GM23338 (cell line): ENCODE measurements at places on chromosomes 6 and 20. TPM values are rescaled to one million over a fixed set of nuclear protein-coding genes. Genes with fewer than 3 reads are reported as not detected.

Gene RAMACL
- 4.0 and 4.2 TPM in 2 replicates for total RNA-seq

Gene MYMX
- 2.8 TPM in 2 replicates for total RNA-seq

Gene GNL1
- total RNA-seq: 29.6 and 42.5 TPM in 2 replicates

Gene SRSF12
- 2.6 and 3.6 TPM in 2 replicates for total RNA-seq

Gene CDSN
- 0.07 TPM in 1 of 2 replicates, not detected in the other for total RNA-seq
